ENCODE measurements at places on chromosomes 2 and 18.

DNA sequence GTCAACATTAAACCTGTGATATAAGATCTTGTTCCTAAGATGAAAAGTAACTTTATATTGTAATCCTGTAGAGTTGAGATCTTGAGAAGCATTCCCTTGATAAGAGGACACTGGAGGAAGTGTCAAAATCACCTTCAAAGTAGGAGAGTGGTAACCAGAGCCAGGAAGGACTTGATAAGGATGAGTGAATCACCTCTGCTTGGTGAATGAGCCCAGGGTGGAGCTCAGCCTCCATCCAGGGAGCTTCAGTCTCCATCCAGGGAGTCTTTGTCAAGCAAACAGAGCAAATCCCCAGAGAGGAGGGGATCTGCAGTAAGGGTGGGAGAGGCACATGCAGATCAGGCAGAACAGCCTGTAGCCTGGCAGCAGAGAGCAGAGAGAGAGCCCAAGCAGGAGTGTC is 167.1 kb upstream of the SIX2 start:
- no peak for DNase-seq

- no peak for DNase-seq
Observed at GRCh38 chr2:166282154-166282553, 93.6 kb downstream of the SCN9A start.

DNA sequence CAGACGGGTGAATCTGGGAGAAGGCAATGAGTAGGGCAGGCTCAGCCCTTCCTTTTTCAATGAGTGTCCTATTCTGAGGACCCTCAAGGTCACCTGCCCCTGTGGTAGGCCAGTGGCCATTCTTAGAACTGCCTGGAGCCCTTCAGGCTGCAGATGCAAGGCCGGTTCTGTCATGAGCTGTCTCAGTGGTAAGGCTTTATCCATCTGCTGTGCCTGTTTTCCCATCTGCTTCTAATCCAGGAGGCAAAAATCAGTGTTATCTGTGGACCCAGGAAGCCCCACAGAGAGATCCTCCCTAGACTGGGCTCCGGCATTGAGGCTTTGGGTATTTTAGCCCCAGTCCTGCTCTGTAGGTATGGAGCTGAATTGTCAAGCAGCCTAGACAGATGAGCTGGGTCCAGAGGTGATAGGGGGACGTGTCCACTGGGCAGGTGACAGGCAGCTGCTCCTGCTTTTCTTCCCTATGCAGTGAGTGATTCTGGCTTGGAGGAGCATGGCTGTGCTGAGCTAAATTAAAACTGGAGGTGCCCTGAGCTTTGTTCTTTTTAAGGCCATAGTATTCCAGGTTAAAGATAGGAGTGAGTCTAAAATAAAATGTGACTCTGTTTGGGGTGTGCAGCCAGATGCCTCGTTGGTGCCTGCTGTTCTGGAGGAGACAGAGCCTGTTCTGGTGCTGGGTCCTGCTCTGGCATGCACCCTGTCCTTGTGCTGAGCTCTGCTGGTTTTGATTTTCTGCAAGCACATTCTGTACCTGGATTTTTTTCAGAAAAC is 92.5 kb downstream of the FHOD3 start:
- DNase-seq, result no peak

GRCh38 chr2:173572848-173573247 is 218.2 kb downstream of the CDCA7 start:
- no peak for DNase-seq

GRCh38 chr2:141015341-141016047 is 1115.3 kb downstream of the LRP1B start:
- DNase-seq, result no peak

DNA sequence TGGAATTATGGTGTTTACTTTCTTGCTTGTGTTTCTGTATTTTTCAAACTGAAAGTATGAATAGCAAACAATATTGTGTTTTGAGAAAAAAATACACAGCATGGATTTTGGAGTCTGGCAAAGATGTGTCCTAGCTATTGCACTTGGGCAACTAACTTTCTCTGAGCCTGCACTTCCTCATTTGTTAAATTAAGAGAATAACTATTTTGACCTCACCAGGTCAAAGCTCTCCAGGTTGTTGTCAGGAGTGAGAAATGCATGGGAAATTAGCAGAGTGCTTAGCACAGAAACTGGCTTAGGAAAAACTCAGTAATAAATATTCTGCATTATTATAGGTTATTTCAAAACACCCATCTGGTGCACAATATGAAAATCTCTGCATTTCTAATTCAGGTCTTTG is 28.2 kb downstream of the LYPD1 start:
- DNase-seq, result no peak

DNA sequence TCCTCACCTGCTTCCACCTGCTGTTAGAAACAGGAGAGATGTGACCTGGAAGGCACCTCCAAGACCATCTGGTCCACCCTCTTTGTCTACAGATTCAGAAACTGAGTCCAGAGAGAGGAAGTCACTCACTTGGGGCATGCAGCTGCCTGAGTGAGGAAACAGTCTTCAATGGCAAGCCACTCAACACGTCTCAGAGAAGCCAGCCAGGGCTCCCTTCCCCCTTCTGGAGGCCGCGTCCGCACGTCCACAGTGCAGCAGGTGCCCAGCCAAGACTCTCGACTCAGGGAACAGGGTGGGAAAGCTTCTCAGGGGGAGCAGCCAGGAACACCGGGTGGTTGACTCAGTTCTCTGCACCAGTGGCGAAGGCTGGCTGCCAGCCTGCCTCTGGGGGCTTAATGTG is 201.7 kb downstream of the BCL11A start:
- DNase-seq, result no peak

DNA sequence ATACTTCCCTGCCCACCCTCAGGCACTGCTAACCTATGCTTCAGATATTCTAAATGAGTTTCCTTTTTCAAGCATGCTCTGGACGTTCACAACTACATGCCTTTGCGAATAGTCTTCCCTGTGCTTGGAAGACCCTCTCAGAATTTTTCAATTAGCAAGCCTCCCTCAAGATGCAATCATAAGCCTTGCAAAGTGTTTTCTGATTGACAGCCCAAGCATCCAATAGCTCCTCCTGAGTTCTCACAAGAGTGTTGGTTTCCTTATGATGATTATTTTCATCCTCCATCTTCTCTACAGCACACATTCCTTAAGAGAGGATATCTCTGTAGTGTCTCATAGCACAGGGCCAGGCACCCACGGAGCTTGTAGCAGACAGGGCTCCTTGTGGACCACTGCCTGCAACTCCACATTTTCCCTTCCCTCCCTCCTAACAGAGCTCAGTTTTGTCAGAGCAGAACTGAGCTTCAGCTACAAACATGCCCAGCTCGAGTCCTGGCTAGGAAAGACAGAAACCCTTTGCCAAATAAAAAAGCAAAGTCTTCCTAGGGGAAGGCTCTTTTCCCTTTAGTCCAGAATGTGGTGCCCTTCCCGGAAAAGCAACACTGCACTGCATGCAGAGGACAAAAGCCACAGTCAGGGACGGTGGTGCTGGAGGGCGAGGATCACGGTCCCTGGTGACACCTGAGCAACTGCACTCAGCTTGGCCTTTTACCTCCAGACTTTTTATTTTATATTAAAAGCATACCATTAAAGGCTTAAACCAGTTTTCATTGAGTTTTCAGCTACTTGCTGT is 819.8 kb upstream of the ID2 start:
- DNase-seq, result no peak

GRCh38 chr18:44895176-44895798 is 214.6 kb downstream of the SETBP1 start:
- no peak for DNase-seq

DNA sequence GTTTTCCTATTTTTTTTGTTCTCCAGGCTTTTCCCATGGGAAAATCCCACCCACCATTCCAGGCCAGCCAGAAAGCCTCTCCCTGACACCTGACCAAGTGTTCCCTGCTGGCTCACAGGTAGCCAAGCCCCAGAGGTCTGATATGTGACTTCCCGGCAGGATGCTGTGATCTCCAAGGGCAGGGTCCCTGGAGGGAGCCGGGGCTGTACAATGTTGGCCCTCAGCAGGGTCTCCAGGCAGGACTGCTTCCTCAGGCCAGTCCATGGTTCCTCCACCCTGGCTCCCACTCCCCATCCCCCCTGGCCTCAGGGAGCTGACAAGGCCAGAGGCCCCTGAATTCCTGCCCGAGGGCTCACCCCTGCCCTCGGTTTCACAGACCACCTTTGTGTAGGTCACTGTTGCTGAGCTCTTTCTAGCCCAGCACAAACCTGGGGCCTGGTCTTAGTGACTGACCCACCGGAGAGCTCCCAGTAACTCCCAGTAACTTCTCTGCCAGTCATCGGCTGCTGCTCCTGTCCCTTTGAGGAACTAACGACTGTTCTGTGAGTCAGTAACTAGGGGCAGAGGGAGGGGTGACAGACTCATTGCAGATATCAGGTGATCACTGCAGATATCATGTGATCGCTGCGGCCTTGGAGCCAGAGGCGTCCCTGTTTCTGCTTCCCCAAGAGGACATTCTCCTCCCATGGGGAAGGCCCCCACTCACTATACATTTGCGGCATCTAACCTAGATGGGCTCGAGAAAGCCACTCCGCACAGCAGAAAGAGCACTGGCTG is 38.7 kb downstream of the SDC1 start:
- peak; percentile 67 for DNase-seq

GRCh38 chr2:201148434-201148990 is 32.5 kb downstream of the CFLAR start:
- DNase-seq, result no peak

- no peak for DNase-seq
Observed at GRCh38 chr2:167945660-167946368, 301.6 kb downstream of the STK39 start.

GRCh38 chr2:70565039-70565731 is 11.6 kb upstream of the TGFA start:
- no peak for DNase-seq

DNA sequence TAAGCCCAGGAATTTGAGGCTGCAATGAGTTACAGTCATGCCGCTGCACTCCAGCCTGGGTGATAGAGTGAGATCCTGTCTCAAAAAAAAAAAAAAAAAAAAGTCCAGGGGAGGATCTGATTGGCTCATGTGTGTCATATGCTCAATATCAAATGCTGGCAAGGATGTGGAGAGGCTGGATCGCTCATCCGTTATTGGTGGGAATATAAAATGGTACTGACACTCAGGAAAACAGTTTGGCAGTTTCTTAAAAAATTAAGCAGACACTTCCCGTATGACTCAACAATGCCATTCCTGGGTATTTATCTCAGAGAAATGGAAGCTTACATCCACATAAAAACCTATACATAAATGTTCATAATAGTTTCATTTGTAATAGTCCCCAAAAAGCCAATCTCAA is 68.9 kb downstream of the MEX3C start:
- DNase-seq, result no peak

DNA sequence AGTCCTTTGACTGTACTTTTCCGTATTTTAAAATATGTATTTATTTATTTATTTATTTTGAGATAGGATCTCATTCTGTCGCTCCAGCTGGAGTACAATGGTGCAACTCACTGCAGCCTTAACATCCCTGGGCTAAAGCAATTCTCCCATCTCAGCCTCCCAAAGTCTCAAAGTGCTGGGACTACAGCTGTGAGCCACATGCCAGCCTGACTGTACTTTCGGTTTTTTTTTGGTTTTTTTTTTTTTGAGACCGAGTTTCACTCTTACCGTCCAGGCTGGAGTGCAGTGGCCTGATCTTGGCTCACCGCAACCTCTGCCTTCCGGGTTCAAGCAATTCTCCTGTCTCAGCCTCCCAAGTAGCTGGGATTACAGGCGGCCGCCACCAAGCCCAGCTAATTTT is 28.9 kb upstream of the CCNYL1 start:
- DNase-seq, result no peak

DNA sequence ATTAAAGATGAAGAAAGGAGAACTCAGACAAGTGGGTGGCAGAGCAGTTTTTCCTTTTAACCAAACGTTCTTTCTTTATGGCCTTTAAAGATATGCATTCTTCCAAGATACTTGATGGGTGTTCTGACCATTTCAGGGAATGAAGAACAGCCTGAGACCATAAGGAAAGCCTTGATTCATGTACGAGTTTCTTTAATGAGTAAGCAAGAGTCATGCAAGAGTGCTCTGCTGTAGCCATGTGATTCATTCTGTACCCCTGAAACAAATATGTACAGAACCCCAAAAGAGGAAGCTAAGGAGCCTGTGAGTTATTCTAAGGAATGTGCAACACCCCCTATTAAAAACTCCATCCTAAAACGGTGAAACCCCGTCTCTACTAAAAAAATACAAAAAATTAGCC is 372.8 kb downstream of the MTX2 start:
- no peak for DNase-seq

DNA sequence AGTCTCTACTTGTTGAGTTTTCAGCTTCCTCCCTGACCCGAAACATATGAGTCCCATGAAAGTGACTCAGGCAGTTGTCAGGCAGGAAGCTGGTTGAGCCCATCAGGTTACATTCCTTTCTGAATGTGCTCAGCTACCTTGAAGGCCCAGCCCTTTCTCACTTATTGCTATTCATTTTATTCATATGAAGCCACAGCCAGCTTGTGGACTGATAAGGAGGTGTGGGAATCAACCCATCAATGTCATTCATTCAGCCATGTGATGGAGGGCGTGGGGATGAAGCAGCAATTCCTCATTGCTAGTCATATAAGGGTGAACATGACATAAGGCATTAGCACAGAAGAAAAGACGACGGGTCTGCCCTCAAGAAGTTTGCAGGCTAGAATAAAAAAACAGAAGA is 5.3 kb upstream of the VPS4B start:
- DNase-seq, result no peak

DNA sequence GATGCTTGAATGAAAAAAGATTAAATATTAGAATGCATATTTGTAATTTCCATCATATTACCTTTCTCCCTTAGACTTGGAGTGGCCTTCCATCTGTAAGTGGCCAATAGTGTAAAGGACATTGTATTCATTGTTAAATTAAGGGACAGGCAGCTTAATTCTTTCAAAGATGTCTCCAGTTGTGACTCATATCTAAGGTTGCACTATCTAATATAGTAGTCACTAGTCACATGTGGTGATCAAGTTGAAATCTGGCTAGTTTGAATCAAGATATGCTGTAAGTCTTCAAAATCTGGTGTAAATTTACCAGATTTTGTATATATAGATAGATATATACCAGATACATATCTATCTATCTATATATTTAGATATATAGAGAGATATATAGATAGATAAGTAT is 52.4 kb upstream of the AGPS start:
- no peak for DNase-seq

DNA sequence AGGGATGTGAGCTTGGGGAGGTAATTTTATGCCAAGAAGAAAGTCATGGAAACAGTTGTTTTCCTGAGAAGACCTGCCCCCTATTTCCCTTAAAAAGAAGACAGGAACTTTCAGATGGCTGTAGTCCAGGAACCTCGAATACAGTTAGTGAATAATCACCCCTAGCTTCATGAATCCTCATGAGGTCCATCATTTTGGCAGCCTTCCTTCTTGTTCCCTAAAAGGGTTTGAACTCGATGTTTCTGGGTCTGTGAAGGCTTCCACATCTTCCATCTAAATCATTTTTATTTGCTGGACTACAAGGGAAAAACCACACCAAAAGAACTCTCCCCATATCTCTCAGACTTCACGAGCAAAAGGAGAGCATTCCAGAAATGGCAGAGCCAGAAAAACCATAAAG is 290.8 kb downstream of the SLC4A3 start:
- no peak for DNase-seq

DNA sequence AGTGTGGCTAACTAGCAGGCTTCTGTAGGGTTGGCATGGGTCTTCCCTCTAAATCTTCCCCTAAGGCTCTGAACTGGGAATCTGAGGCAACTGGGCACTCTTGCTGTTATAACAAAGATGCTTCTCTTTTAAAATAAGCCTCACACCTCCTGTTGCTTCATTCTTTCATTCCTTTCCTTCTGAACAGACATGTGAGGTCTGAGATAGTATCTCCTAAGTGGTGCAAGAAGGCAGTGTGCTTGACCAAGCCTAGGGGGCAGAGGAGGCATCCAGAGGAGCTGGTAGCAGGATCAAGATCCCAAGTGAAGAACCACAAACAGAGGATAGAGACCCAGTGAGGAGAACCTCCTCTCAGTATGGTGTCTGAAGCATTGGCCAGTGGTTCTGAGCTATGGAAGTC is 90.9 kb downstream of the TTC27 start:
- no peak for DNase-seq
